SW480 (cell line): ENCODE measurements at places on chromosomes 7 and 10.

DNA sequence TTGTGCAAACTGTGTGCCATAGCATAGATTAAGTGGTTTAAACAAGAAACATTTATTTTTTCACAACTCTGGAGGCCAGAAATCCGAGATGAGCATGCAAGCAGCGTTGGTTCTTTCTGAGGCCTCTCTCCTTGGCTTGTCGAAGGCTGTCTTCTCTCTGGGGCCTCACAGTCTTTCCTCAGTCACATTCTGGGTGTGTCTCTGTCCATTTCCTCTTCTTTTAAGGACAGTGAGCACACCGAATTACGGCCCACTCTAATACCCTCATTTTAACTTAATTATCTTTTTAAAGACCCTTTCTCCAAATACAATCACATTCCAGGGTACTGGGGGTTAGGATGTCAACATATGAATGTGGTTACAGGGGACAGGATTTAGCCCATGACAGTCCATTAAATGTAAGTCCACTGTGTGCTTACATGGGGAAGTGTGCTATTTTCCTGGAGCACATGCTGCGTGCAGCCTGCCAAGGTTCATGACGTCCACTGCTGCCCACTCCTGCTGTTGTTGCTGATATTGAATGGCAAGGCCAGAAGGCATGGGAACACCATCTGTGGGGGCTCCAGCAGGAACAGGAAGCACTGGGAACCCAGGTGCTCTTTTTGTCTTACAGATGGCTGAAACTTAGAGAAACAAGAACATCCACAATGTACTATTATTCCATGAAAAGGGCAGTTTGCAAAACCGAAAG, 365.5 kb downstream of the GALNT17 start:
- no peak for DNase-seq

- no peak for DNase-seq
These were observed 334.4 kb downstream of the SUGCT start for GRCh38 chr7:40468891-40469864.

- no peak for DNase-seq
These were observed 84.8 kb downstream of the PRKAG2 start for GRCh38 chr7:151792086-151792485.

DNA sequence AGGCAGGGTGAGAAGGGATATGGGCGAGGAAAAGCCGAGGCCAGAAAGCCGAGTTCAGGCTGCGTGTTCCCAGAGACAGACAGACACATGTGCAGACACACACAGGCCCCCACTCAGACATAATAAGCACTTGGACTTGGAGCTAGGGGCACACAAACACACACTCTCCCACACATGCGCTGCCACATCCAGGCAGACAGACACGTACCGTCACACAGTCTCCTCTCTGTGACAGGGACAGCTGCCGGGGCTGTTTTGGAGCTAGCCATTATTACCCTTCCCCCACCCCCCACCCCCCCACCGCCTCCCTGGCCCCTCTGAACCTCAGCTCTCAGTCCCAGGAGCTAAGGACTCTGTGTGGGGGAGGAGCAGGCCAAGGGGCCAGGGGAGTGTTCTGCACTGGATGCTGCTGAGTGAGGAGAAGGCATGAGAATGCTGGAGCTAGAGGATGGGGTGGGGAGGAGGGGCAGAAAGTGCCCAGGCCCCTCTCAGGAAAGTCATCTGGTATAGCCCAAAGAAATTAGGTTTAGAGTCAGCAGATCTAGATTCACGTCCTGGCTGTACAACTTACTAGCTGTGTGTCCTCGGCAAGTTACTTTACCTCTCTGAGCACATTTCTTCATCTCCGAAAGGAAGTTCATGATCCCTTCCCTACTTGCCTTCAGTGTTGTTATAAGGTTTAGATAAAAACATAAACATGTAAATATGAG, 6.3 kb downstream of the PITX3 start:
- no peak for DNase-seq

- no peak for DNase-seq
These were observed 180.9 kb downstream of the CDK14 start for GRCh38 chr7:90777041-90777440.

GRCh38 chr10:93703066-93703465, 674 bp upstream of the FRA10AC1 start:
- no peak for DNase-seq

DNA sequence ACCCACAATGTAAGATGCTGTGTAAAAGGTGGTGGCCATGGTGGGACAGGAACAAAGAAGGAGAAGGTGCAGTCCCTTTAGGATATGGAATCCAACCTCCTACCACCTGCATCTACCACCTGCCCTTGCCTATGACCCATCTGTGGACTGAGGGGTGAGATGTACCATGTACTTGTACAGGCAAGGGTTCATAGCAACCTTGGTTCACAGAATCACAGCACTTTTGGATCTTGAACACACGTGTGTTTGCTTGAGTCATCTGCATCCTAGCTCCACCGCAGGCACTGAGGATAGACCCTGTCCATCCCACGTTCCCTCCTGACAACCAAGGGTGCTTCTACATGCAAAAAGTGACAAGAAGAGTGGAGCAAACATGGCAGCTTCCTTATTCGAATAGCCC, 162.3 kb downstream of the GFRA1 start:
- no peak for DNase-seq

- no peak for DNase-seq
These were observed 117.8 kb downstream of the USP6NL start for GRCh38 chr10:11493646-11494045.

DNA sequence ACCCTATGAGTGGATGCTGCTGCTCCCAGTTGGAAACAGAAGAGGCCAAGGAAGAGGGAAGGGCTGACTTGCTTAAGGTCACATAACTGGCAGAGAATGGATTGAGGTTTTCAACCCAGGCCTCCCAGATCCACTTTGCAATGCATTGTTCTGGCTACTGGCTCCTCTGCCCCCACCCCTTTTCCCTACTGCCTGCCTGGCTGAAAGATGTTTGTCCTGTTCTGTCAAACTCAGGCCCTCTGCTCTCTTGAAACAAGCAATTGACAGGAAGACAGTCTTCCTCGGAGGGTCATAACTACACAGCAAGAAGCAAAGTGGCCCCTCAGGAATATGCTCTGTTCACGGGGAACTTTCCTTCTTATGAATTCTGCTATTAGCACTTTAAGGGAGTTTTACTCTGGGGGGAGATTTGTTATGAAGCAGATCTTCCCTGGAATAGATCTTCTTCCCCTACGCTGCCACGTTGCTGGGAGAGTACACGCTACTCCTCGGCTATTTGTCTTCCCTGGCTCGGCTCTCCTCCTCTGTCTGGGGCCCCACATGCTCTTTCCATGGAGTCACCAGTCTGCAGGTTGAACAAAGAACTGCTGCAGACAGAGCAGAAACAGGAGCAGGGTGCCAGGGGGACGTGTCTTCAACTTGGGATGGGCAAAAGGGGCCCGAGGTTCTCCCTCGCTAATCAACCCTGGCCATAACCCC, 436.1 kb downstream of the TYW1 start:
- no peak for DNase-seq

GRCh38 chr7:38292442-38292841, 19.0 kb upstream of the TARP start:
- DNase-seq: no peak

- DNase-seq: peak; percentile 60
These were observed 28.1 kb downstream of the SLIT1 start for GRCh38 chr10:97157578-97158095.
